ENCODE measurements at places on chromosomes 1 and 21. TPM values are rescaled to one million over a fixed set of nuclear protein-coding genes. Genes with fewer than 3 reads are reported as not detected.

DYRK3 gene
- total RNA-seq: 31.0 TPM

GRCh38 chr1:9284061-9284460, 8.6 kb upstream of the SPSB1 start:
- no peak for DNase-seq

DNA sequence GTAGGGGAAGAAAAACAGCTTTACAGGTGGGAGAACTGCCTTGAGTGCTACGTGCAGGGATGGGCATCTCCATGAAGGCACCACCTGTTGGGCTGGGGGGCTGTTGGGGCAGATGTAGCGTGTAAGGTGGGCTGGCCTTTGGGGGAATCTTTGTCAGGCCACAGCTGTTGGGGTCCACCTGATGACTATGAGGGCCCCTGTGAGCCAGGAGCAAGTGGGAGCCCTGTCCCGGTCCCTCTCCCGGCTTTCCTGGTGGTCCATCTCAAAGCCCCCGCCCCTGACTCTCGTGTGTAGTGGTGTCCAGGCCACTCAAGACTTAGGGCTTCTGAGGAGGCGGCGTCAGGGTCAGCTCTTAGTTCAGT, 13.5 kb downstream of the SLC37A1 start:
- no peak for DNase-seq

SYPL2 gene
- total RNA-seq: 0.34 TPM

PPIAL4G gene
- not detected for total RNA-seq

- peak; percentile 74 for DNase-seq
Measured at GRCh38 chr1:213327017-213327667, 276.1 kb downstream of the RPS6KC1 start.

ATP1A2 gene
- 1.4 TPM for total RNA-seq

DNA sequence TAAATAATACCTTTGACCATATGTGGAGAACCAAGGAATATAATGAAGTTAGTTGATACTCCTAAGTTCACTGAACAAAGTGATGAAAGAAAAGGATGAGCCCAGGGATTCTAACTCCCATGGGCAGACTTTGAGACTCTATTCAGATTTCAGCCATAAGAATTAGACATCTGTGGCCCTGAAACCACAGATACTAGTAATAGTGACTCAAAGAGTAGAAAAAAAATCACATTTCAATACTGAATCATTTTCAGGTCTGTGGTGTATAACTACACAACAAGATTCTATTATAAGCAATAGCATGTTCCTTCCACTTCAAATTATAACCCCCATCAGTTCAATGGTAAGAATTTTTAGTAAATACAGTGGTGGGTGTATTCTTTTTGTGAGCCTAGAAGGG, 16.4 kb upstream of the F13B start:
- DNase-seq: peak; percentile 7

- no peak for DNase-seq
Measured at GRCh38 chr1:20723537-20724363, 5.9 kb upstream of the KIF17 start.

DNA sequence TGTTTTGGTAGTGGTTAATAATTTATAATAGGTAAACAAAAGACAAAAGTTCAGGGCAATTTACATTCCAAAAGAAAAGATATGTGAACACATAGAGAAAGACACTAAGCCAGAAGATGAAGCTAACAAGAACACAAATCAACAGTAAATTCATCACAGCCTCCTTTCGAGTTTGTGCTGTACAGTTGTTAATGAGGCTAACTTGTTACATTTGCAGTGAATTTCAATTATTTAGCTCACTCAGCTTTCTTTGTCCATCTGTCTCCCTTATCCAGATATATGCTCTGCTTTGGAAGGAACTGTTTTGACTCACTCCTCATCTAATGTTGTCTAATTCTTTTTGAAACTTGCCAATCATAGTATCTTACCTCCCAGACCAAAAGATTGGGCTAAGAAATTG, 423.3 kb upstream of the OLFM3 start:
- DNase-seq: no peak

- peak; percentile 34 for DNase-seq
Measured at GRCh38 chr1:107138767-107139445, 1.9 kb upstream of the NTNG1 start.

FOXD2 gene
- total RNA-seq: 0.40 TPM

SPRR2E gene
- total RNA-seq: not detected

- no peak for DNase-seq
Measured at GRCh38 chr1:2477309-2477708, 1.2 kb downstream of the PLCH2 start.

C2CD2 gene
- total RNA-seq: 22.2 TPM

KCNQ4 gene
- total RNA-seq: 0.06 TPM

KAZN gene
- total RNA-seq: 7.7 TPM

DNA sequence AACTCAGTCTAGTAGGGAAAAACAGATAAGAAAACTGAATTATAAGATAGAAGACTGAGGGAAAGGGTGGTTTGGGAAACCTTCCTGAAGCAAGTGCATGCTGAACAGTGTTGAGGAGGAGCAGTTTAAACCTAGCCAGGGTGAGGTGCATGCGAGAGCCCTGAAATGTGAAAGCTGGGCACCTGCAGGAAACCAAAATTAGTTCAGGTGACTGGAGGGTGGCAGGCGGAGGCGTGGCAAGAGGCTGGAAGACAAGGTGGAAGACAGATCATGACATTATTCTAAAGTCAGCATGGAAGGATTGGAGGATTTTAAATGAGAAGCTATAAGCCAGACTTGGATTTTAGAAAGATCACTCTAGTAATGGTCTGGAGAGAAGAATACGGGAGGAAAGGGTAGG, 75.1 kb downstream of the CACNA1E start:
- no peak for DNase-seq

MNDA gene
- not detected for total RNA-seq

DNA sequence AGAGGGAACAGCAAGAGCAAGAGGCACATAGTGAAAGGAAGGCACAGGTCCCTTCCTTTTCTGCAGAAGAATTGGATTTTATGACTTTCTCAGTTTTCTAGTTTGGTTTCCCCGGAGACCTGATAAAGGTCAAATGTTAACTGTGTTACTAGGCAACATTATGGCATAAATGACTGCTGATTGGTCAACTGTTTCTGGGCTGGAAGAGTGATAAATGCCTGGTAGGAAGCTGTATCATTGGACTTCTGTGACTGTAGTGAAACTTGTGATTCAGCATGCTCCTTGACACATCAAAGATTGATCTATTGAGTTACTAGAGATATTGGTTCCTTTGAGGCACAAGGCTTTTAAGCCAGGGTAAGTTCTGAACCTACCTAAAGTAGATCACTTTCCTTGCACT, 55.7 kb downstream of the LRRC8C start:
- DNase-seq: peak; percentile 30

RABGAP1L gene
- 14.0 TPM for total RNA-seq

Data from LHCN-M2 (cell line).